ENCODE measurements at places on chromosomes 3 and 15. TPM values are rescaled to one million over a fixed set of nuclear protein-coding genes. Genes with fewer than 3 reads are reported as not detected.

The CTXN2 gene
- total RNA-seq: 0.35 TPM

The GOLGA8T gene
- not detected for total RNA-seq

The IGDCC3 gene
- not detected for total RNA-seq

The PRR23E gene
- total RNA-seq: not detected

The MESD gene
- 27.7 TPM for total RNA-seq

The ZDHHC23 gene
- 51.9 TPM for total RNA-seq

The CTNNB1 gene
- 161 TPM for total RNA-seq

The DLL4 gene
- not detected for total RNA-seq

The XYLB gene
- total RNA-seq: 5.3 TPM

The ERICH6 gene
- not detected for total RNA-seq

The LYZL4 gene
- total RNA-seq: not detected

The POLR2M gene
- total RNA-seq: 77.6 TPM

GRCh38 chr3:192857260-192857661 lies 60.4 kb downstream of the MB21D2 start:
- DNase-seq: no peak

- peak; percentile 90 for DNase-seq
Measured at GRCh38 chr15:77538027-77538451, 94.7 kb downstream of the LINGO1 start.

GRCh38 chr3:125602752-125603649 lies 7.7 kb upstream of the OSBPL11 start:
- no peak for DNase-seq

DNA sequence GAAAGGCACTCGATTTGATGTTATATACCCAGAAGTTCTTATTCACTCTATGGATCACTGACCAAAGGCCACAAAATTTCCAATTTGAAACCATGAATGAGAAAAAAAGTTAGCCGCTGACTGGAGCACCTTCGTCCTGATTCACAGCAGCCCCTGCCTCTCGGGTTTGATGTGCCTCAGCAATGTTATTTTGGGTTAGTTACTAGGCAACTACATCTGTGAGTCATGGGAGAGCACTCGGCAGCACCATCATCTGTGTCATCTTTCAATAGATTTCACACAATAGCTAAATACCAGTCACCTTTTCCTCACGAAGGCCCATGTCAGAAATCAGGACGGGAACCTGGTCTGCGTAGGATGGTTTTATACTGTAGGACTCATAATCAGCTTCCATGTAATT lies 269.2 kb downstream of the ZBBX start:
- DNase-seq: no peak

DNA sequence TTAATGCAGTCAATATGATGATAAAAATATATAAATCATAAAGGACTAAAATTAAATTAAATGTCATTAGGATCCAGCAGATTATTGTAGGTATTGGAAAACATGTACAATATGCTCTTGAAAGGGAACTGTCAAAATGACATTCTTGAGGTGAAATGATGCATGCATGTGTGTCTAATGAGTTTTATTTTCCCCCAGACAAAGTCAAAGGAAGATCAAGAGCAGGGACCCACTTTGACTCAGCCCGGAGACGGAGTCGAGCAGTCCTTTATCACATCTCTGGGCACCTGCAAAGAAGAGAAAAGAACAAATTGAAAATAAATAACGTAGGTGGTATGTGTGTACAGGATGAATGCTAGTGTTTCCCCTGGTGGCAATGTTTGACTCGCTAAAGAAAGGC lies 194.1 kb downstream of the KCNH8 start:
- DNase-seq: peak; percentile 4

DNA sequence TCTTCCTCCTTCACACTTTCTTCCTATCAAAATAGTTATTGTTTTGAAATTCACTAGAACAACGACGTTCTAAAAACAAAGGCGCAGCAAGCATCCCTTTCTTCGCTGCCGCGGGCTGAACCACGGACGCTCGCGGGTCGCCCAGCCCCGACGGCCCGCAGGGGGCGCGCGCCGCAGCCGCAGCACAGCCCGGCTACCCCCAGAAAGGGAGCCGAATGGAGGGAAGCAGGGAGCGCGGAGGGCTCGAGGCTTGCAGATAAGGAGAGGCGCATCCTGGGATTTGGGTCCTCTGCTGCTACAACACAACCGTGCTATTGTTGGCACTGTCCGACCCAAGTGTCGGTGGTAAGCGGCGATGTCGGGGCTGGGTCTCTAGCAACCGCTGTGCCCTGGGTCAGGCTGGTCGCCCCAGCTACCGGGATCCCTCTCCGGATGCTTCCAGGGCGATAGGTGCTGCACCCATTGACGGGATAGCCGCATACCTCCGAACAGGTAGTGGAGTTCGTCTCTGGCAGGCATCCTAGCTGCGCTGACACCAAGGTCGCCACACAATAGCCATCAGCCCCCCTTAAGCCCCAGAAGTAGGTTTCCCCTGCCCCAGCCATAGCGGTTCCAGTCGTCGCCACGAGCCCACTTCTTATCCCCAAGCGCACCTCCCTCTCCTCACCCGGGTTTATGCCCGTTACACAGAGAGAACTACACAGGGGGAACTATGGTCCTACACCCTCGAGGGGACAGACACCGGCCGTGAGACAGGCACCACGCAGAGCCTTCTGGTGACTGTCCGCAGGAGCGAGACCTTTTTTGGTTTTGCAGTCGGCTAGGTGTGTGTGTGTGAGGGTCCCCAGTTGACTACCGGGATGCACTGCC lies 6.0 kb downstream of the ONECUT1 start:
- no peak for DNase-seq

GRCh38 chr3:107913701-107914100 lies 177.1 kb downstream of the CD47 start:
- no peak for DNase-seq

GRCh38 chr15:62726461-62726860 lies 316.1 kb upstream of the TPM1 start:
- no peak for DNase-seq

DNA sequence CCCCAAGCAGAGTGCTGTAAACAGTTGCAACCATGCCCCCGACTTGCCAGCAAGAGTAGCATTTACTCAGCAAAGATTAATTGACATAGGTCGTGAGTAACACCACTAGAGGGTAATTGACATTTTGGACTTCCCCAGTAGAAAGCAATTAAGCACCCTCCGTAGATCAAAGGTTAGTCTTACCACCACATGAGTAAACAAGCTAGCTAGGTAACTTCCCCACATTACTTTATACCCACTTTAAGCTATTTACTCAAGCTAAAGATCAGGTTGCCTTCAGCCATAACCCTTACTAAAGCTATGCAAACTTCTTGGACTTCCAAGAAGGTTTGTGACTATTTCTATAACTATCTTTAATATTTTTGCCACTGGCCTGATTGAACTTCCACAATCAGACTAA lies 1072.7 kb downstream of the OTOL1 start:
- no peak for DNase-seq

- DNase-seq: no peak
Measured at GRCh38 chr15:61556037-61556648, 327.0 kb upstream of the RORA start.

DNA sequence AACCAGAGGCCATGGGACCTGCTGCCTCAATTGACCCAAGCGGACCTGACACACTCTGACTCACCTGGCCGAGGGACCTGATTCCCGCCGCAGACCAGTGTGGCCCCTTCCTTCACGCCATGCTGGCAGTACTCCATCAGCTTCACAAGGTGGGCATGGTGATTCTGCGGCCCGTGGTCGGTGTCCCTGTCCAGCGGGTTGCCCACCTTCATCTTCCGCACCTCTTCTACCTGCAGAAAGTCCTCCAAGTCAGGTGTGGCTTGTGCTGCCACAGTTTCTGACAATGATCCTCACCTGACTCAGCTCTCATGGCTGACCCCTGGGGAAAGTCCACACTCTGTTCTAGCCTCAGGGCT lies 25.9 kb upstream of the SLC41A3 start:
- no peak for DNase-seq

DNA sequence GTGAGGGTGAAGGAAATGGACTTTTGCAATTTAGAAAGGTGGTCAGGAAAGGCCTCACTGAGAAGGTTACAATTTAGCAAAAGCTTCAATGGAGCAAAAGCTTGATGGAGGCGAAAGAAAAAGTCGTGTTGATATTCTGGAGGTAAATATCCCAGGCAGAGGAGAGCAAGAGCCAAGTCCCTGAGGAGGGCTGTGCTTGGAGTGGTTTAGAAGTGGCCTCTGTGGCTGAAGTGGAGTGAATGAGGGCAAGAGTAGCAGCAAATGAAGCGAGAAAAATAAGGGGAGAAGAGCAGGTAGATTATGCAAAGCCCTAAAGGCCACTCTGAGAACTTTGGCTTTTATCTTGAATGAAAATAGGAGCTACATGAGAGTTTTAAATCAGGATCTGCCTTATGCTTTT lies 54.1 kb downstream of the GUCA1C start:
- no peak for DNase-seq

GRCh38 chr15:37537802-37538201 lies 396.6 kb upstream of the TMCO5A start:
- no peak for DNase-seq

- no peak for DNase-seq
Measured at GRCh38 chr15:70054366-70054765, 43.4 kb downstream of the TLE3 start.

- no peak for DNase-seq
Measured at GRCh38 chr3:9791127-9791526, 1.1 kb downstream of the TADA3 start.

- no peak for DNase-seq
Measured at GRCh38 chr15:81152339-81152738, 18.3 kb downstream of the CFAP161 start.

DNA sequence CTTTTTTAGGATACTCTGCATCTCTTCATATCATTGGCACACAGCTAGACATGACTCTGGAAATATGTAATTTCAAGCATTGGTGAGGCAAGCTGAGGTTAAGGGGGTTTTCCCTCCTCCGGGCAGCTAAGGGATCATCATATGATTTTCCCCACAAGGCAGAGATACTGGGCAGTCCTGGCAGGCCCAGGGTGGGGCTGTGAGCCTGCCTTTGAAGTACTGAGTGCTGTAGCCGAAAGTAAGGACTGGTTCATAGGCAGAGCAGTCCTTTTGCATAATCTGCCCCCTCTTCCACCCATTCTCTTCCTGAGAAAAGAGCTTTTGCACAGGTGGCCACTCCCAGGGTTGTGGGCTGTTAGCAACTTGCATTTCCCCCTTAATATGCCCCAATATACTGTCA lies 168.8 kb upstream of the MANF start:
- DNase-seq: no peak

- no peak for DNase-seq
Measured at GRCh38 chr15:77607111-77607893, 25.4 kb downstream of the LINGO1 start.

DNA sequence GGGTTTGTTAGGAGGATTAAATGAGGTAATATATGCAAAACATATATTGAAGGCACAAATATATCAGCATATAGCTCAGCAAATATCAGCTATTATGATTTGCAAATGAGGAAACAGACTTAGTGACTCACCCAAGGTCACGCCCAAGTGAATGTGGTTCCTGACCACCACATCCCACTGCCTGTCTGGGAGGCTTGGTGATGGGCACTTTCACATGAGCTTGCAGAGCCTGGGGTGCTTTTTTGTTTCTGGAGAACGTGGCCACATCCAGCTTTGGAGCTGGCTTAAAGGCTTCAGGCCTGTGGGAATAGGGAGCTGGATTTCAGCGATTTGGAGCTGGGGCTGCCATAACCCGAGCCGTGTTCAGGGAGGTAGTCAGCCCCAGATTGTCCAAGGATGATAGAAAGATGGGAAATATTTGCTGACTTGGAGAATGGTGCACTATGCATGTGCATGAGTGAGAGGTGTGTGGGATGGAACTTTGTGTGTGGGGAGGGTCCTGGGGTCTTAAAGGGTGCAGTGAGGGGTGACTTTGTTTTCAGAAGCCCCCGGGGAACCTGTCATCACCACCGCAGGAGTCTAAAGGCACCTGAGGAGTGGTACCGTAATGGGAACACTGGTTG lies 12.0 kb upstream of the FGD5 start:
- DNase-seq: no peak

DNA sequence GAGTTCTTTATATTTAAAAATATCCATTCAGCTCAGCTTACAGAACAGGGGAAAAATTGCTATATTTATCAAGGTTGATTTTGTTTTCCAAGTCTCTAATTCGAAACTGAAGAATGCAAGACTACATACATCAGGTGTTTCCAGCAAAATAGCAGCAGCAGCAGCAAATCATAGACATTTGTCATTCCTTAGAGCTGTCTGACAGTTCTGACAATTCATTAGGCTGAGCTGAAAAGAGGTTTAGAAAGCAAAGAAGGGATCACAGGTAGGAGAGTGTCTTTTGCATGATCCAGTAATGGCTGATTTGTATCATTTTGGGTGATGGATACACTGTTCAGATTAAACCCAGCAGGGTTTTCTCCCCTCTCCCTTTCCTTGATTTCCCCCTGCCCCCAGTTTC lies 545.7 kb downstream of the MCTP2 start:
- no peak for DNase-seq

GRCh38 chr3:86245360-86245759 lies 745.6 kb downstream of the VGLL3 start:
- no peak for DNase-seq

GRCh38 chr15:73357999-73358665 lies 10.6 kb downstream of the HCN4 start:
- DNase-seq: no peak

DNA sequence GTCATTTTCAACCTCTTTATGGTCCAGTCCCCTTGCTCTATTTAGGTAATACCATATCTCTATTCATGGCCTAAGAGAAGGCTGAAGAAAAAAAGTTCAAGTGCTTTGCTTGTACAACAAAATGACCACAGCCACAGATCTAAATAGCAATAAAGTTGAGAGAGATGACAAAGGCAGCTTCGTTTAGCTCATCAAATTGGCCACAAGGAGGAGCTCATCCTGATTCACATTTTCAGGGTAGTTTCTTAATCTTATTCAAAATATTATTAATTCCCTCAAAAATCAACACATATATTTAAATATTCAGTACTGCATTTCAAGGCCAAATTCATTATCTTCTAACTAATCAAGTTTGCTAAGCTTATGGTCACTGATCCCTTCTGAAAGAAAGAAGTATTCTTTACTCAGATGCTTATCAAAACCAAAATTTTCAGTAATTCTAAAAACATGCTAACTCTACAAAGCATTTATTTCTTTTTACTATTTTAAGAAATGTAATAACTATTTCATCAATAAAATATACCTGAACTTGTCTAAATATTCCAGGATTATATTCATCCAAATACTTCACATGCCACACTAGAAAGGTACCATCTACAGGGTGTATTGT lies 85.5 kb downstream of the DMXL2 start:
- peak; percentile 8 for DNase-seq
